Activated CD4-positive, alpha-beta T cell treated with anti-CD3 and anti-CD28 coated beads for 48 hours (primary cell): ENCODE measurements at places on chromosomes 5 and 9.

DNA sequence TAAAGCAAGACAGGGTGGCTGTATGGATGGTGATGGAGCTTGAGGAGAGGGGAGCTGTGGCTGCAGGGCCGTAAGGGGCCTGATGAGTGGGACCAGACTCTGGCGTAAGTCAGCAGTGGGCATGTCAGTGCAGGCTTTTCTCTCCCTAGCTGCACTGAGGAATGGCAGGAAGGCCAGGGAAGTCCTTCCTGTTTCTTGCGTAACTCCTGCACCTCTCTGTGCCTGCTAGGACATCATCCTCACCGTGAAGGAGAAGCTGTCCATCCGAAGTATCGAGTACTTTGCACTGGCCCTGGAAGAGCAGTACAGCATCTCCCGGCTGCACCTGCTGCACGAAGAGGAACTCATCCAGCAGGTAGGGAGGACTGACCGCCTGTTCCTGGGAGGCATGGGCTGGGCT is 24.1 kb upstream of the TRMT10B start:
- DNase-seq: no peak

DNA sequence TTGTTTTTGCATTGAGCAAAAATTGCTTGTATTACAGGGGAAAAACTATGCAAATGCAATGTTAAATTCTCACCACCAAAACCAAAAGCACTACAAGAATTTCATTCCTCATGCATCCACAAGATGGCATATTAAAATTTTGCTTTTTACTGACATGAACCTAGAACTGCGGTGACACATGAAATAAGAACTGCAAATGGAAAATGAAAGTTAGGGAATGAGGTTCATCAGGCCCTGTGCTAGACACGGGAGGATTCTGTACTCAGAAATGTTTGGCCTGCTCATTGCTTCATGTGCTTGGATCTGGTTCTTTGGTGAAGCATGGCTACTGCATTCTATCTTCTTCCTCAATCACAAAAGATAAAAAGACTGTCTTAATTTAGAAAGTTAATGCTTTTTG is 9.1 kb upstream of the RFK start:
- peak; percentile 22 for DNase-seq

DNA sequence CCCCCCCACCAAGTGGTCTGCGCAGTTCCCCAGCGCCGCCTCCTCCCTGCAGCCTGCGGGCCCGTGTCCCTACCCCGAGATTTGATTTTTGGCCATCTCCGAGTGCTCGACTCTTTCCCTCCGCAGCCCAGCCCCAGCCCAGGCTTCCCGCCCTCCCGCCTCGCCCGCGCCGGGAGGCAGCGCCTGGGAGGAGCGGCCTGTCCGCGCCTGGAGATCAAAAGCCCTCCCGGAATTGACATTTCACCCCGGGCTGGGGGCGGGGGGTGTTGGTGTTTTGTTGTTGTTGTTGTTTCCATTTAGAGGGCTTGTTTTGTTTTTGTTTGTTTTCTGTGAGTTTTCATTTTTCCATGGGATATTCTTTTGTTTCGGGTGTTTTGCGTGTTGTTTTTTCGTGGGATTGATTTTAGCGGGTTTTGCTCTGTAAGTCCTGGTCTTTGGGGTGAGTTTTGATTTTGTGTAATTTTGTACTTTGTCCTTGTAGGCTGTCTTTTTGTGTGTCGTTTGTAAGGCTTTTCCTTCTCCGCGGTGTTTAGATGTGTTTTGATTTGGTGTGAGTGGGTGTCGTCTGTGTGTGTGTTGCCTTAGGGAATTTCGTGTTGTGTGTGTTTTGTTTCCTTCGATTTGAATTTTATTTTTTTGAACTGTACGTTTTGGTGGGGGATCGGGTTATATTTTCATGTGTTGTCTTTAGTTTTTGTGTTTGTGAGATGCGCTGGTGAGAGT is 1.7 kb upstream of the PAX5 start:
- no peak for DNase-seq

DNA sequence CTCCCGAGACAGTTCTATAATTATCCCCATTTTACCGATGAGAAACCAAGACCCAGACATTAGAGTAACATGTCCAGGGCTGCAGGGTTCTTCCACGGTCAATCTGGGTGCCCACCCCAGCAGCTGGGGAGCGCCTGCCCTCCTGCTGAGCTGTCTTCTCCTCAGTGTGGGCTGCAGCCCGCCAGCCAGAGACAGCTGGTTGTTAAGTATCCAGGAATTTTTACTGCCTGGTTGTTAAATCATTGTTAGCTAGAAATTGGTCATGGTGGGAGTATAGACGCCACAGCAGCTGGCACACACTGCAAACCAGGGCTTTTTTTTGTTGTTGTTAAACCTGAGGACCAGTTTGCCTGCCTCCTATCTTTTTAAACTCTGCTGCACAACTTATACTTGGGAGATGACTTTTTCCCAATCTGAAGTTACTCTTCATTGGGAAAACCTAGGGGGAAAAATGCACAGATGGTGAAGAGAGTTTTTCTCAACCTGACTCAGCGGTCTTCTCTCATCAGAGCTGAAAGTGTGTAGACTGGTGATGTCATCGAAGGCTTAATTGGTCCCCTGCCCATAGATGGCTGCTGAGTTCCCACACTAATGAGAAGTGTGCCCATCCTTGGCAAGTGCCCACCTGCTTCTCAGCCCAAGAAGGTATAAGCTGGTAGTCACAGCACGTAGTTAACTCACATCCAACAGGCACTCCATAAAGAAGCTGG is 208.6 kb downstream of the DRD1 start:
- DNase-seq: no peak

GRCh38 chr9:126327006-126327713 is 531 bp downstream of the MVB12B start:
- peak; percentile 8 for DNase-seq
